ENCODE measurements at places on chromosomes 3 and 15.
A peak's percentile ranks its signal among the peaks of the same experiment; 100 is the strongest.

DNA sequence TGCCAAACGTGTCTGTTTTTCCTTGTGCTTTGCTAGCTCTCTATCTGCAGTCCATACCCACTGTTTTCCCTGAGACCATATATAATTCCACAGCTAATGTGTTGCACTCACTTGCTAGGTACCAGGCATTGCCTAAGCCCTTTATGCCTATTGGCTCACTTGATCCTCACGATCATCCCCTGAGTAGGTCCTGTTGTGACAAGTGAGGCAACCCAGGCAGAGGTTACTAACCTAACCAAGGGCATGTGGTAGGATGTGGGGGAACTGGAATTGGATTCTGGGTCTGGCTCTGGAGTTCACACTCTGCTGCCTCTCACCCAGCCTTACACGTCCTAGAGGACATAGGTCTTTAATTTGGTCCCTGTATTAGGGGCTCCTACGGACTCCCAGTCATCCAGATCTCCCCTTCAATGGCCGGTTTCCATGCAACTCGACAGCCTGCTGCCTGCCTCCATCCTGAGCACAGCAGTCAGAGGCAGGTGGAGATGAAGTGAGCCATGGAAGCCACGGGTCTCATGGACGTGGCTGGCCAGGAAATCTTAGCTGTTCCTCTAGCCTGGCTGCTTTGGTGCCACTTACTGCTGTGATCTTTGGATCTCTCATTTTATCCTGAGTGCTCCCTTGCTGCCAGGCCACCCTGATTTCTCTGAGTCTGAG is 38.9 kb upstream of the MYZAP start:
- no peak for DNase-seq

DNA sequence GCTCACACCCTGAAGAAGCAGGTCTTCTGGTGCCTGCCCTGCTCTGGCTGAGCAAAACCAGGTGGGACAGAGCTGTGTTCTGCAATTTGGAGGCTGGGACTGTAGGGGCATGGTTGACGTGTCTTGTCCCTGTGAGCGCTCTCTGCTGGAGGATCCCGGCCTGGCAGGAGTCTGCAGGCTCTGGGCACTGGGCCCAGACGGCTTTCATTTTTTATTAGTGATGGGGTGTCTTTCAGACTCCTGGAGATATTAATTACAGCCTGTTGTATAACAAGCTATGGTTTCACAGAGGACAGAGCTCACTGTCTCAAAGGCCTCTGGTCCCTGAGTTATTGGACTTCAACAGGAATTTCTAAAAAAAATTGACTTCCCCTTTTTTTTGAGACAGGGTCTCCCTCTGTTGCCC is 29.5 kb upstream of the ZNF710 start:
- DNase-seq: peak; percentile 56

- DNase-seq: peak; percentile 85
Measured at GRCh38 chr15:64686130-64686735, 89.2 kb downstream of the RBPMS2 start.

DNA sequence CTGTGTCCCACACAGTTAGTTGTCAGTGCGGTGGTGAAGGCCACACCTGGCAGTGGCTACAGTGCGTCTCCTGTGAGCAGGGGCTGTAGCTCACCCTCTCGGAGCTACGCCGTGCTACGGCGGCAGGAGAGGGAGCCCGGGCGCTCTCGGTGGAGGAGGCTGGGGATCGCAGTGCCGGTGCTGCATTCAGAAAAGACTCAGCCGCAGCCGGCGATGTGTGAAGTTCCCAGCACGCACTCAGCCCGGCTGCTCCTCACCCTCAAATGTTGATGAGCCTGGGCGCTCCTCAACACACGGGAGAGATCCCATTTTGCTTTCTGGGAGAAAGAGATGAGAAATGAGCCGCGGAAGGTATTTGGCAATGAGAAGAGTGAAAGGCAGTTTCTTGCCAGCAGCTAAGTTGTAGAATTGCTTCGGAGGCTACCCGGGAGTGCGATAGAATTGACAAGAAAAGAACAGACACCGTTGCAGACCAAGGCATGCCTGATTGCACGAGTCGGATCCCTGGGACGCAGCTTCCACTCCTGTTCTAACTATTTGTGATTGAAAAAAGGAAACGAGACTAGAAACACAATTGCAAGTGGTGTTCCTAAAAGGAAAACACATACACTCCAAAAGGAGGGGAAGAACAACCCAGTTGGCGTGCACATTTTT is at the start of gene UNC13C:
TSS of gene UNC13C (plus strand) at position 189 of the 654 bp plus-strand sequence. CDS start 34,463 bp downstream, outside the sequence.
- peak; percentile 0 for DNase-seq

DNA sequence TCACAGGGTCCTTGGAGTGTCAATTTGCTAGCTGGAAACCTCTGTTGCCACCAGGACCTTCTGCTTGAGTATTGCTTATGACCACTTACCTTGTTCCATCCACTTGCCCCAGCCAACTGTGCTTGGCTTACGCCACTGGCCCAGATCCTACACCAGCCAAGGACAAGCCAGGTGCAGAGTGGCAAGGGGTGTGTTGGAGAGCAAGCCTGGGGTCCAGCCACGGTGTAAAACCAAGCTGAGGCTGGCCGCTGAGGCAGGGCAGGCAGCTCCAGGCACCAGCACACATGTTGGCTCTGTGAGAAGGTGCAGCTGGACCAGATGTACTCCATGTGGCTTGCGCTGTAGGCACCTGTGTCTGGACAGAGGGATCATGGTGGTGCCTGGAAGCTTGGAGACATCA is 248.2 kb downstream of the UNC13C start:
- no peak for DNase-seq

- DNase-seq: no peak
Measured at GRCh38 chr3:10852066-10852808, 36.2 kb downstream of the SLC6A11 start.

- DNase-seq: peak; percentile 24
Measured at GRCh38 chr3:78647726-78648125, 1120.1 kb downstream of the ROBO1 start.

DNA sequence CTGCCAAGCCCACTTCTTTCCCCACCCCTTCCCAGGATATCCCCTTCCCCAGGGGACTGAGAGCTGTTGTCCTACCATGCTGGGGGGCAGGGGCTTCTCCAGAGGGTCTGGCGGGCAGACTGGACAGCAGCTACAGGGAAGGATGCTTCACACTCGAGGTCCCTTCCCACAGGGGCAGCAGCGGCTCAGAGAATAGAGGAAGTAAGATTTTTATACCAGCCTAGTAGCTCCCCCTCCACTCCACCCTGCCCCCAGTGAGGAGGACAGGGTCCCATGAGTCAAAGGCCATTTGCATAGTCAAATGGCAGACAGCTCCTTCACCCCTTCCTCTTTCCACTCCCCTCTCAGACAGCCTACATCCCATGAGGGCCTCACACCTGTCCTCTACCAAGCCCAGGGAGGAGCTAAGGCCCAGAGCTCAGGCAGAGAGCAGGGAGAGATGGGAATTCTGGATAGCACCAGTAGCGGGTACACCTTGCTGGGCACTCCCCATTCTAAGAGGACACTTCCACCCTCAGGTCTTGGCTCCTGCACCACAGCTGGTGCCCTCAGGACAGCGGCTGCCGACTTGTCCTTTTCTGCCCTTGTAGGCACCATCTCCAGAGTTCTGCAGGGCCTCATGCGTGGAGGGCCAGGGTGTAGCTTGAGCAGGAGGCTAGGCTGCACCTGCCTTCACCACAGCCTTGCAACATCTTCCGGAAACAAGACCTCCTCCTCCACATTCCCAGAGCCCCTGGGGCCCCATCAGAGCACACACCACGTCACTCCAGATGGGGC is at the start of gene TLR9:
TSS of gene TLR9 (minus strand) at position 194 of the 777 bp plus-strand sequence. CDS start at position 78, 116 bp downstream.
- no peak for DNase-seq

- no peak for DNase-seq
Measured at GRCh38 chr15:101441696-101442095, 47.8 kb downstream of the PCSK6 start.

DNA sequence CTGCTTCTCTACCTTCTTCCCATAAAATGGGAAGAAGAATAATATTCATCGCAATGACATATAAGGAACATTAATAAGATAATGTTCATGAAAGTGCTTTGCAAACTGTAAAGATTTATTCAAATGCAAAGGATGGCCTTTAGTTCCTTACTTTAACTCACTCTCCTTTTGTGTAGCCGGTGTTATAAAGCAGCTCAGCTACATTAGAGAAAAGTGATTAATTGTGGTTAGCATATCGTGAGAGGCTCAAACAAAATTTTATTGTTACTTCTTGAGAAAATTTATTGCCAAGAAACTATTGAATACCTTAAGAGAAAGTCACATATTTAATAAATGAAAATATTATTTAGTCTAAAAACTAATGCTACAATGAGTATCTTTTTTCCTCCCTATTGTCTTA is 250.7 kb upstream of the NR2E3 start:
- no peak for DNase-seq

Measured in adipocyte (in vitro differentiated cells).